Astrocyte of the hippocampus (primary cell): ENCODE measurements at places on chromosomes 7 and 10.

GRCh38 chr7:69968969-69969556, 370.8 kb downstream of the AUTS2 start:
- no peak for DNase-seq

DNA sequence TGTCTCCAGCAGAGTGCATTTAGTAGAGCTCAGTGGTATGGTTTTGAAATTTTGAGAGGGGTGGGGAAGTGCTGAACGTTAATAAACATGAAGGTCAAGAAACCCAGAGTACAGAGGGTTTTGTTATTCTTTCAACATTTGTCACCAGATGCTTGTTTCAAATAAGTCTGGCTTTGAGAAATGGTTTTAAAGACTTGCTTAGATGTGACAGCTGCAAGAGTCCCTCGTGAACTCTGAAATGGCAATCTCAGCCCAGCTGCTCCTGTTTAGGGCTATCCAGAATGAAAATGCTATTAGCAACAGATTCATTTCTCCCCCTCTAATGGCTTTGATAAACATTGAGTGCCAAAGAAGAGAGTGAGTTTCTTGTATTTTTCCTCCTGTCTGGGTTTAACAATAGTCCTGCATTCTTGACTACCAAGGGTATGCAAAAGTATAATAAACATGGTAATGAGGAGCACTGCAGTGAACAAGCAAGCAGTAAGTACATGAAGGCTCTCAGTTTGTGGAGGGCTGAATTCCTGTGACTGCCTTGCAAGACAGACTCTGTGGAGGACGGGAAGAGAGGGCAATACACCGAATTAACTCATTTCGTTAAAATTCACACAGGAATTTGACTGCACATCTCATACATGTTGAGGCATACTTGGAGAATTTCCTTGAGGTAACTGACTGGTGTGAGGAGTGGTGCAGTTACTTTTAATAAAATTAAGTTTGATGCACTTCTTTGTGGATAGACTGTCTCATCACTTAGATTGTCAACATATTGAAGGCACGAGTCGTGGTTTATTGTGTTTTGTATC, 490.9 kb downstream of the REEP3 start:
- peak; percentile 64 for DNase-seq

GRCh38 chr10:102342958-102343357, 52.5 kb upstream of the NFKB2 start:
- DNase-seq = peak; percentile 87

DNA sequence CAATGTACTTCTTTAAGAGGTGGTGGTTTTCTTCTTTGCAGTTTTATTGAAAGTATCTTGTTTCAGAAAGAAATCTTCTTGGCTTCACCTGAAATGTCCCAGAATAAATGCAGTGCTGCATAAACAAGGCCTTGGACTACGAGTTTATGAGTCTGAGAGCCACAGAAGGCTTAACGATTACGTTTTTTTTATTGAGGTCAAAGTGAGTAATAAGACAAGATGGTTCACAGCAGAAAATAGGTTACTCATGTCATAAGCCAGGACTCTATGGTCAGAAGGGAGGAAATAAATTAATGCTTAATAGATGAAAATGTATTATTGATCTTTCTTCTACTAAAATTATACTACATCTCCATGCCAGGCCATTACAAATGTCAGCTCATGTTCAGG, 13.7 kb upstream of the NPTX2 start:
- DNase-seq = no peak

DNA sequence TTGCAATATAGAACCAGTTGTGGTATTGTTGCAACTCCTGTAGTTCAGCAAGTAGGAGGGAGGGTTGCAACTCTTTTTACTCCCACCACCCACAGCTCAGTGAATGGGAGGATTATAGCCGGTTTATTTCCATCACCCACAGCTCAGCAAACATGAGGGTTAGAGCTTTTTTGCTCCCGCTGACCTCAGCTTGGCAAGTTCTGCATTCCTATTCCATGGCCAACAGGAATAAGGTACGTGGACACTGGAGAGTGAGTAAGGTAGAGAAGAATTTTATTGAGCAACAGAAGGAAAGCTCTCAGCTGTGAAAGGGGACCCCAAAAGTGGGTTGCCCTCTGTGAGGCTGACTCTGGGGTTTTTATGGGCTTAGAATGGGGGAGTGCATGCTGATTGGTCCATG, 167.1 kb upstream of the SMIM30 start:
- DNase-seq = no peak

DNA sequence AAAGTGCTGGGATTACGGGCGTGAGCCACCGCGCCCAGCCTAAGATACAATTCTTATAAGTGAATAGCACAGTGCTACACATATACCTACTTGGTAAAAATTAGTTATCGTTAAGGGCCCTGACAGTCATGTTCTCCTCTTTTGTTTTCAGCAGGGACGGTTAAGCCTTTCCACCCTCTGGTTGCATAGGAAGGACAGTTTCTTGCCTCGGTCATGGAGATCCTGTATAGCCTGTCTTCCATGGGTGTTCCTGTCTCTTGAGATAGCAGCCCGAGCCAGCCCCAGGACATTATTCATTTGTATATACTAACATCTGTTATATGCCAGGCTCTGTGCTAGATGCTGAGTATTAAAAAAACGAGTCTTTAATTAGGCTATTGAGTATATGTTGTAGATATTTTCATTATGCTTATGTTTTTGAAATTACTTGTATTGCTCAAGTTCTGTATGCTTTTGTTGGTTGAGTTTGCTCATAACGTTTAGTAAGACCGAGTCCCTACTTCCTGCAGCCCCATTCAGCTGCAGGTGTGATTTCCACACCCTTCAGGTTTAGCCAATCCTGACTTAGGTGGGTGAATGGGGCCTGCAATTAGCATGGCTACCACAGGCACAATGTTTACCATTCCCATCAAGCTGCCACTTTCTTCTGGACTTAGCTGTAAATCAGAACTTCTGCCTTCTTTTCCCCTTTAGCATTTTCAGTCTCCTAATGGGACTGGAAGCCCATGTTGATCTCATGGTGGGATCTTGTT, 24.8 kb downstream of the CCSER2 start:
- DNase-seq = no peak

- no peak for DNase-seq
Measured at GRCh38 chr7:7829667-7830066, 111.3 kb upstream of the RPA3 start.

GRCh38 chr7:136009488-136010079, 32.4 kb upstream of the MTPN start:
- peak; percentile 65 for DNase-seq

DNA sequence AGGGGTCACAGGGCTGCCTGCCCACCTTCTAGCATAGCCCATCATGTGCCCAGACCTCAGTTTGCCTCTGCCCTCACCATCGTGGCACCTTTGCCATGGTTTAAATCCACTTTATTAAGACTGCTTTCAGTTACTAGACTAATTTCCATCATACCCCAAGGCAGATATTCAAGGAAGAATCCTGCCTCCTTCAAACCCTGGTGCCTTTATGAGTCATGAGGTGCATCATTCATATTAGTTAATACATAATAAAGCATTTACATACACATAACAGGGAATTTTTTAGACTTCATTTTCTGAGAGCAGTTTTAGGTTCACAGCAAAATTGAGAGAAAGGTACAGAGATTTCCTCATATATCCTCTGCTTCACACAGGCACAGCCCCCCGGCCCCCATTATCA, 62.8 kb downstream of the CXCL12 start:
- no peak for DNase-seq

- peak; percentile 78 for DNase-seq
Measured at GRCh38 chr10:9209105-9209798, 1154.8 kb downstream of the GATA3 start.

GRCh38 chr7:155490697-155491628, 33.0 kb downstream of the EN2 start:
- no peak for DNase-seq

GRCh38 chr10:120282846-120283492, 174.1 kb upstream of the PLPP4 start:
- DNase-seq = no peak

DNA sequence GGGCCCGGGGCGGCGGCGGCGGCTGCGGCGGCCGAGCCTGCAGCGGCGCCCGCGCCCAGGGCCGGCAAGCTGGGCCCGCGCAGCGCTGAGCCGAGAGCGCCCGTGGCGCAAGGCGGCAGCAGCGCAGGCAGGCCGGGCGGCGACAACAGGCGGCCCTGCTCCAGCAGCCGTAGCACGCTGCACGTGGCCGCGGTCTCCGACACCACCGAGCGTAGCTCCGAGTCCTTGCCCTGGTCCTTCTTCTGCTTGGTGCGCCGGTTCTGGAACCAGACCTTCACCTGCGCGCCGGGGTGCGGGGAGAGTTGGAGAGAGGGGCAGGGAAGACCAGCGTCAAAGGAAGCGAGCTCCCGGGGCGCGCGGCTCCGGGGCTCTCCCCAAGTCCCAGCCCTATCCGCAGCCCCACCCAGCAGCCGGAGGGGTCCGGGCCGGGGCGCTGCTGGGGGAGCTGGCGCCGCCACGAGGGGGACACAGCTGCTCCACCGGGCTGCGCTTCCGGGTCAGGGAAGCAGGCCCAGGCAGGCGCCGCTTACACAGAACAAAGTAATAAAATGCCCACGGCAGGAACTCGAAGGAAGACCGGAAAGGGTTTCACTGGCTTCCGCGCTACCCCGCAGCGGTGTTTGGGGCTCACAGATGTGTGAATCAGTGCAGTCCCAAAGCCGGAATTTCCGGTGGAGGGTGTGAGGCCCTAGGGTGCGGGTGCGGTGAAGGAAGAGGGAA, 3.6 kb downstream of the VAX1 start:
- peak; percentile 63 for DNase-seq

DNA sequence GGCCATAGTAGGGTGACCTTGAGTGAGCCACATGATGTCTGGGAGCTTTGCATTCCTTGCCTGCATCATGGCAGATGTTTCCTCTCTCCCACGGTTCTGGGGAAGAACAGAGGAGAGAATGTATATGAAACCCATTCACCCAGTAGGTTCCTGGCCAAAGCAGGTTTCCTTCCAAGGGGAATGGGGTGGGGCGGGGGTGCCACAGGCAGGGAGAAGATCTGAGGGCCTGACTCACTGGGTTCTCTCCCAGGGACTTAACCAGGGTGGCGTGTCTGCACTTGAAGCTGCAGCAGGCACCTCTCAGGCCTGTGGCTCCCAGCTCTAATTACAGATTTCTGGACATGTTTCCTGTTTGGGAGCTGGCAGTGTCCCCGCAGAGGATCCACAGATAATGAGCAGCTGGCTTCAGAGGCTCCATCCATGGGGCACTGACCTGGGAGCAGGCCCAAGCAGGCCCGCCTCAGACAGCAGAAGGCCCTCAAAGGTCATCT, 50.2 kb upstream of the ZMIZ1 start:
- no peak for DNase-seq
